Activated CD8-positive, alpha-beta T cell treated with anti-CD3 and anti-CD28 coated beads for 36 hours (primary cell): ENCODE measurements at places on chromosomes 12 and 14. TPM values are rescaled to one million over a fixed set of nuclear protein-coding genes. Genes with fewer than 3 reads are reported as not detected.

GRCh38 chr12:18446061-18446644 is 184.8 kb downstream of the PIK3C2G start:
- no peaks in the 10 kb centered on the region for H3K4me1 ChIP-seq
- no peak for DNase-seq
- no peak overlapping the region for H3K27ac ChIP-seq
- no peaks in the 10 kb centered on the region for H3K36me3 ChIP-seq
- H3K27me3 ChIP-seq = no peaks in the 10 kb centered on the region

DNA sequence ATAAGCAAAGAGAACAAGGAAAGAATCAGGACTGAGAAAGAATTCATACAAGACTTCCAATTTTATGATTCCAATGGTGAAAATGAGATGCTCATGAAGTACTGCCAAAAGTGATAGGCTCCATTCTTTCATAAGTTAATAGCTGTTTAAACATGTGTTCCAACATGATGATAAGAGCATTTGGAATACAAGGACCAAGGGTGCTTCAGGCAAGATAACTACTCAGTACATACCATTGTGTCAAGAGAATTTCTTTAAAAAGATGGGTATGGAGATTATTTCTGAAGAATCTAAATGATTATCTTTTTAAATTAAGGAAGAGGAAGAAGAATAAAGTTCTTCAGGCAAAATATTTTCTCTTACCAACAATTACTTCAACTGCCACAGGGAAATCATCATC is 258.1 kb downstream of the MED13L start:
- no peak overlapping the region for H3K4me3 ChIP-seq
- H3K27me3 ChIP-seq = no peaks in the 10 kb centered on the region
- peak overlapping the region; percentile 10 for H3K27ac ChIP-seq
- H3K4me1 ChIP-seq = peaks cover 11% of the 10 kb centered on the region
- DNase-seq = no peak

DNA sequence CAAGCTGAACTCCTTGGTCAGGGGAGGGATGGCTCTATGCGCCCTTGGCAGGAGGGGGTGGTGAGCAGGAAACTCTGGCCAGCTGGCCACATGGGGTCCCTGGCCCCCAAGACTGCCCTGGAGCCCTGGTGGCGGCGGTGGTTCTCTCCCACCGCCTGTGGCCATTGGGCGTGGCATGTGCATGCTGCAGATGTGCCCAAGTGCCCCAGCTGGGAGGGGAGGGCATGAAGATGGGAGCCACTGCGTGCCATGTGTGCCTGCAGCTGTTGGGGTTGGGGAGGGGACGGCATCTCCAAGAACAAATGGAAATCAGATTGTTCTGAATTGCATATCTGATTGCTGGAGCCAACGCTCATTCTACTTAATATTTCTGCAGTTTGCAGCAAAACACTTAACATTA is 115.7 kb upstream of the IGF1 start:
- no peak overlapping the region for H3K27ac ChIP-seq
- H3K4me3 ChIP-seq = no peak overlapping the region
- no peaks in the 10 kb centered on the region for H3K36me3 ChIP-seq
- H3K27me3 ChIP-seq = no peaks in the 10 kb centered on the region
- H3K4me1 ChIP-seq = no peaks in the 10 kb centered on the region
- DNase-seq = no peak

GRCh38 chr12:113232840-113233585 is 11.7 kb downstream of the TPCN1 start:
- peaks cover 53% of the 10 kb centered on the region for H3K36me3 ChIP-seq
- peak overlapping the region; percentile 80 for H3K27ac ChIP-seq
- peaks cover 44% of the 10 kb centered on the region for H3K4me1 ChIP-seq
- H3K4me3 ChIP-seq = peak overlapping the region; percentile 59
- peak; percentile 83 for DNase-seq

KERA gene
- total RNA-seq = not detected

SYNDIG1L gene
- not detected for total RNA-seq

PTPRR gene
- not detected for total RNA-seq

SVOP gene
- not detected for total RNA-seq
